ENCODE measurements at places on chromosomes 4 and X.

DNA sequence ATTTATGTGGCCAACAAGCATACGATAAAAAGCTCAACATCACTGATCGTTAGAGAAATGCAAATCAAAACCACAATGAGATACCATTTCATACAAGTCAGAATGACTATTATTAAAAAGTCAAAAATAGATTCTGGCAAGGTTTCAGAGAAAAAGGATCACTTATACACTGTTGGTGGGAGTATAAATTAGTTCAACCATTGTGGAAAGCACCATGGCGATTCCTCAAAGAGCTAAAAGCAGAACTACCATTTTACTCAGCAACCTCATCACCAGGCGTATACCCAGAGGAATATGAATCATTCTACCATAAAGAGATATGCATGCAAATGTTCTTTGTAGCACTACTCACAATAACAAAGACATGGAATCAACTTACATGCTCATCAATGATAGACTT is 478.7 kb upstream of the GALNTL6 start:
- no peak for DNase-seq

- DNase-seq: no peak
Measured at GRCh38 chrX:129653971-129654651, 645 bp downstream of the APLN start.

DNA sequence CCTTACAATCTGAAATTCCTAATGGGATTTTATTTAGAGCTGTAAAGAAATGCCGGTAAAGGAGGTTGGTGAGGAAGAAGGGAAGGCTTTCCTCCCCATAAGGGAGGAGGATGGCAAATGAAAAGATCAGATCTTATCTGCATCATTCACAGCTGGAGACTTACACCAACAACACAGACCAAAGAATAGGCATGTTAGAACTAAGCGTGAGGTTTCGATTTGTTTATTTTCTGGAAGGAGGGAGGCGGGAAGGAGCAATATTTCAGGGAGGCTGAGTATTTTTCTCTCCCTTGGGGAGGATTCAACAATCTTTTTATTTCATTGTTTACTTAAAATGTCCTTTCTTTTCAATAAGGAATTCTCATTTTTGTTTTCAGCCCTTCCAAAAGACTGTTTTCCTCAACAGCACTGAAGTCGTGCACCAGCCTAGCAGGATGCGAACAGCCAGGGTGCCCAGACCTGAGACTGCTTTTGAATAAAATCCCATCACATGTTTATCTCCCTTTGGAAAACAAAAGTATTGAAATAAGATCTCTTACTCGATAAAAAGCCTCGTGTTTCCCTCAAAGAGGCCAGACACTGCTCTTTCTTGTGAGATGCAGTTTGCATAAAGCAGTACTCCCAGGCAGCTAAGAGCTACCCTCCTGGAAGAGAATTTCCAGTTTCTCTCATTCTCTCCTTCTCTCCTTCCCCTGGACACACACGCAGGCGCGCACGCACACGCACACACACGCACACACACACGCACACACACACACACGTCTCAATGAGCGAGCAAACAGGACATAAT is 236.1 kb downstream of the MGST2 start:
- no peak for DNase-seq

- DNase-seq: no peak
Measured at GRCh38 chr4:128452415-128452814, 164.8 kb upstream of the PGRMC2 start.

GRCh38 chr4:68451246-68452211 is 4.3 kb downstream of the TMPRSS11E start:
- DNase-seq: no peak

DNA sequence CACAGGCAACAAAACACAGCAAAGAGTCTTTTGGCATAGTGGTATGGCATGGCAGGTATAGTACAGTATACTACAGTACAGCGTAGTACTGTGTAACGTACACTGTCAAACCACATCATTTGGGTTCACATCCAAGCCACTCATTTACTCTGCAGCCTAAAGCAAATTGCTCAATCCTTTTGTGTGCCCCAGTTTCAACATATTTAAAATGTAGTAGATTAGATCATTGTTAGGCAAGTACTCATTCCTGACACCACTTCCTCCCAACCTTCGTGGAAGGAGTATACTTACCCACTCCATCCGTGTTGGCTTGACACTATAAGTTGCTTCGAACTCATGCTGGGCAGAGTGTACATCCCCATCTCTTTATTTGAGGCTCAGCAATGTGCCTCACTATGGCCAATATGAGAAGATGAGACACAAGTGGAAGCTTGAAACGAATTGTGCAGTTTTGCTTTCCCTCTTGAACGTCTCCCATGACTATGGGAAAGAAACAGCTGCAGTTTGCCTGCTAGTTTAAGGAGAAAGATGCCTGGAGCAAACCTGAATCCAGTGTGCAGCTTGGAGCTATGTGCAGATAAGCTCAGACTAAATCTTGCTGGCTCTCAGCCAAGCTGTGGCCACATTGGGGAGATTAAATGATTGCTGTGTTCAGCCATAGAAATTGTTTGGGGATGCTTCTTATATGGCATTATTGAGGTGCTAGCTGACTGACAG is 85.7 kb upstream of the TBL1X start:
- no peak for DNase-seq

GRCh38 chrX:63128509-63128908 is 222.6 kb downstream of the SPIN4 start:
- DNase-seq: no peak

DNA sequence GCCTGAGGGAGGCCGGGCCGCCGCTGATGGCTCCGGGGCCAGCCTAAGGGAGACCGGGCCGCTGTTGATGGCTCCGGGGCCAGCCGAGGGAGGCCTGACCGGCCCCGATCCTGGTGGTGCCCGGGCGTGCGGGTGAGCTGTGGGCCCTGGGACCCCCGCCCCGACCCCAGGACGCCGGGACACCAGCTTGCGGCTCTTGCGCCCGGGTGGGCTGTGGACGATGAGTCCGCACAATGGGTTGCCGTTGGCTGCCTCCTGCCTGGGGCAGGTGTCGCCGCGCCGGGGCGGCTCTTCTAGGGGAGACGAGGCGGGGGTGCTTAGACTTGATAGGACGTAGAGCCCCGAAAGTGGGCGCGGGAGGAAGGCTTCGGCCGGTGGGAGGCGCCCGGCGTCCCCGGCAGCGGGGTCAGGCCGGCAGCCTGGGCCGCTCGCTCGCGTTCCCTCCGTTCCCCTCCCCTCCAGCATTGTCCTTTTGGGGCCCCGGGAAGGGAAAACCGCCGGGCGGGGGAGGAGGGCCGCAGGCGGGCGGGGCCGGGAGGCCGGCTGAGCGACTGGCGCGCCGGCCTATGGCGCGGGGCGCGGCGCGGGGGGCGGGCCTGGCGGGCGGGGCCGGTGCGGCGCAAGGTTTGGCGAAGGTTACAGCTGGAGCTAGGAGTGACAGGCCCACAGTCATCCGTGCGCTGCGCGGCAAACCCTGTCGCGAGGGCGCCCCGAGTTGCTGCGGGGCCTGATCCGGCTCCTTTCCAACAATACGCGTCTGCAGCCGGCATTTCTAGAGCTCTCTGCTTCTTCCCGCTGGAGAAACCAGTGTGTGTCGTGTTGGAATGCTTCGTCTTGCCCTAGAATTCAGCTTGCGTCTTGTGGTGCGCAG is 819 bp downstream of the KIAA0232 start:
- DNase-seq: peak; percentile 83

GRCh38 chrX:46327566-46328115 is 217.6 kb downstream of the ZNF674 start:
- no peak for DNase-seq

DNA sequence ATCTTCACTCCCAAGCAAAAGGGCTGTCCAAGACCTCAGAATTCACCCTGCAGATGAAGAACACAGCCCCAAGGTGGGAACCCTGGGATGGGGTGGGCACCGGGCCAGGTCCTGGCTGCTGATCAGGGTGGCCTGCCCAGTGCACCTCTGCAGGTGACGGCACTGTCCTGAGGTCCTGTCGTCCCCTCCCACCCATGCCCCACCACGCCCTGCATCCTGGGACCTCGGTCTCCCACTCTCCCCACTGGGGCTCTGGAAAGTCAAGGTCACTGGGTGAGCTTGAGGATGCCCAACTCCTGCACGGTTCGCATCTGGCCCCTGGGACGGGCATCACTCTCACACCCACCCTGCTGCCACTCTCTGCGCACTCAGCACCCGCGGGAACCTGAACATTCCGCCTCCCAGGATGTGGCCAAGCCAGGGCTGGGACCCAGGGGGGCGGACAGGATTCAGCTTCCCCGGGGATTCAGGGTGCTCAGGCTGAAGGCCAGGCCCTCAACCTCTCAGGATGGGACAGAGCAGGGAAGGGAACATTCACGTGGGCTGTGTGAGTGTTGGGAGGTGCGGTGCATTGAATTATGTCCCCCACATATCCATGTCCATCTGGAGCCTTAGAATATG is 115.9 kb downstream of the CPZ start:
- DNase-seq: no peak
